ENCODE measurements at places on chromosomes 13 and 19. TPM values are rescaled to one million over a fixed set of nuclear protein-coding genes. Genes with fewer than 3 reads are reported as not detected.

Gene RFPL4A
- polyA plus RNA-seq = not detected

Gene SYNGR4
- polyA plus RNA-seq = not detected

Gene SPRED3
- 1.9 TPM for polyA plus RNA-seq

Gene FFAR1
- not detected for polyA plus RNA-seq

Gene SIGLEC14
- polyA plus RNA-seq = not detected

Gene METTL21C
- polyA plus RNA-seq = not detected

Gene RBM26
- 8.3 TPM for polyA plus RNA-seq

Gene PSPN
- 0.75 TPM for polyA plus RNA-seq

Gene RUBCNL
- 1.1 TPM for polyA plus RNA-seq

Gene PCSK4
- polyA plus RNA-seq = 0.43 TPM

Gene FGF9
- polyA plus RNA-seq = 0.39 TPM

Gene CADM4
- polyA plus RNA-seq = 0.14 TPM

Gene CPT1C
- 14.3 TPM for polyA plus RNA-seq

Gene CEACAM3
- polyA plus RNA-seq = not detected

Gene URAD
- polyA plus RNA-seq = not detected

Gene KIR2DL1
- polyA plus RNA-seq = not detected

Gene ANGPTL4
- 39.9 TPM for polyA plus RNA-seq
